ENCODE measurements at places on chromosomes 2 and 18.
A peak's percentile ranks its signal among the peaks of the same experiment; 100 is the strongest.

DNA sequence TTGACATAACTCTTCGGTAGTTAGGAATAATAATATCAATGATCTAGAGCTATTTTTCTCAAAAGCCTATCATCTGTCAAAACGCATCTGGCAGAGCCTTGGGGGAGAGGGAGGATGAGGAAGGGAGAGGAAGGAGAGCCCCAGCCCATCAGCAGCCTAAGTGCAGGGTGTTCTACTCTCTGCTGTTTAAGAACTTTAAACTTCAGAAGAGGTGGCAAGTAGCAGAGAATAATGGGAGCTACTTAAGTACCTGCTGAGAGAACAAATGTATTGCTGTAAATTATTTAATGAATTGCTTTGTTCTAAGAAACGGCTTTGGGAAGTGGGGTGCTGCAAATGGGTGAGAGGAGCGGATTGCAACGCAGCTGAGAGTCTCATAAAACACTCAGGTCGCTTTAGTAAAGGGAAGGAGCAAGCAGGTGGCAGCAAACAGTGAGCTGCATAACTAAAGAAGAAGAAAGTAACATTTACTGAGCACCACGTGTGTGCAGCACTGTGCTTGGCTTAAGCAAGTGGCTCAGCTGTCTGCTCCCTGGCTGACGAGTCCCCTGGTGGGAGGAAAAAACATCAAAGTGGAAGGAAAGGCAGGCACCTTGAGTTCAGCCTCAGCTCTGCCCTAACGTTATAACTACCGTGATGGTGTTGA, 26.3 kb upstream of the SH3RF3 start:
- DNase-seq, result peak; percentile 48

DNA sequence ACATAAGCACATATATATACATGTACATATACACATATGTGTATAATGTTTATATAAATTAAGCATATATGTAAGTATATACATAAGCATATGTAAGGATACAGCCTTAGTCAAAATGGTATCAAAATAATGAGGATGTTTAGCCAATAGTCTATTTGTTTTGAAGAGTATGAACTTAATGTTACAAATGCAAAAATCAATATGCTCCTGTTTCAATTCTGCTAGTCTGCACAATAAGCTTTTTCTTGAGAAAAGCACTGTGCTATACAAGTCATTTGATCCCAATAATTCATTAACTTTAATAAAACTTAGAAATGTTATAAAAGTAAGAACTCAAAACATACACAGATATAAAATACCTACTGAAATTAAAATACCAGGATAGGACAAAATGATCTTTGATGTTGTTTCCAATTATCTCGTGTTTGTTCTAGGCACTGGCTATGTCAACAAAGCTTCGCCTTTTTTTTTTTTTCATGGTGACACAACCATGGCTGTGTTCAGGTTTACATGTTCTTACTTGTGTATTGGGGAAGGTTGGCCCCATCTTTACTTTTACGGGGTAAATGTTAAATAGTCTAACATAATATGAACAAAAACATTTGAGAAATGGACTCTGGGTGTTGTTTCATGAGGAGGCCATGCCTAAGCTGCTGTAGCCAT, 271.1 kb upstream of the CDH19 start:
- DNase-seq, result no peak

DNA sequence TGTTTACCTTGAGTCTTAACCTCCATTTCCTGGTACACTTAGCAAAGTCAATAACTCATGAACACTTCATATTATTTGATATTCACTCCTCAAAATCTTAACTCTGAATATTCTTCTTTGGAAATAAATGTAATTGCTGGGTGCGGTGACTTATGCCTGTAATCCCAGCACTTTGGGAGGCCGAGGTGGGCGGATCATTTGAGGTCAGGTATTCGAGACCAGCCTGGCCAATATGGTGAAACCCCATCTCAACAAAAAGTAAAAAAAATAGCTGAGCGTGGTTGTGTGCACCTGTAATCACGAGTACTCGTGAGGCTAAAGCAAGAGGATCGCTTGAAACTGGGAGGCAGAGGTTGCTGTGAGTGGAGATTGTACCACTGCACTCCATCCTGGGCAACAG, 201.3 kb upstream of the DSEL start:
- DNase-seq, result no peak

GRCh38 chr2:59333007-59333406, 1091.9 kb upstream of the FANCL start:
- no peak for DNase-seq

DNA sequence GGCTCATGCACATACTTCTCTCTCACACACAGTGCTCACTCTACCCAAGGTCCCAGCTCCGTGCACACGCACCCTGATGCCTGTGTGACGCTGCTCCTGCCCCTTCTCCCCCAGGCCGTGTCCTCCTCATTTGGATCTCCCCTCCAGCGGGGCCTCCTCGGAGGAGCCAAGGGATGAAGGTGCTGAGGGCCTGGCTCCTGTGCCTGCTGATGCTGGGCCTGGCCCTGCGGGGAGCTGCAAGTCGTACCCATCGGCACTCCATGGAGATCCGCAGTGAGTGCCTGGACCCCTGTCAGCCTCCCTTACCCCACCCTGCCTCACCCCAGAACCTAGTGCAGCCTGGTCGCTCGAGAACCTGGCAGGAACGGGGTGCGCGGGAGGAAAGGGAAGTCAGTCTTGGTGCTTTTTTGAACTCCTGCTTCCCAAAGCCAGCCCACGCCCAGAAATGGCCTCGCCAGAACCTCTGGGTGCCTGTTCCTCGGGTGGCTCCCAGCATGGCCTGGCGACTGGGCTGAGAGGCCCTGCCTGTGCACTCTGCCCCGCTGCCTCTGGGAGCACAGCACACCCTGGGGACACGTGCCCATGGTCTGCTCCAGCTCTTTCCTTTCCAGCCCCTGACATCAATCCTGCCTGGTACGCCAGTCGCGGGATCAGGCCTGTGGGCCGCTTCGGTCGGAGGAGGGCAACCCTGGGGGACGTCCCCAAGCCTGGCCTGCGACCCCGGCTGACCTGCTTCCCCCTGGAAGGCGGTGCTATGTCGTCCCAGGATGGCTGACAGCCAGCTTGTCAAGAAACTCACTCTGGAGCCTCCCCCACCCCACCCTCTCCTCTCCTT, at the start of gene PRLH:
Gene PRLH (plus strand): TSS at position 174 of the 835 bp plus-strand sequence. CDS start 0 bp downstream, at position 174.
- no peak for DNase-seq

Measured in iPS DF 19.7 (cell line).